ENCODE measurements at places on chromosomes 7 and 10.

- DNase-seq: no peak
Observed at GRCh38 chr10:58937423-58937822, 239.0 kb upstream of the PHYHIPL start.

DNA sequence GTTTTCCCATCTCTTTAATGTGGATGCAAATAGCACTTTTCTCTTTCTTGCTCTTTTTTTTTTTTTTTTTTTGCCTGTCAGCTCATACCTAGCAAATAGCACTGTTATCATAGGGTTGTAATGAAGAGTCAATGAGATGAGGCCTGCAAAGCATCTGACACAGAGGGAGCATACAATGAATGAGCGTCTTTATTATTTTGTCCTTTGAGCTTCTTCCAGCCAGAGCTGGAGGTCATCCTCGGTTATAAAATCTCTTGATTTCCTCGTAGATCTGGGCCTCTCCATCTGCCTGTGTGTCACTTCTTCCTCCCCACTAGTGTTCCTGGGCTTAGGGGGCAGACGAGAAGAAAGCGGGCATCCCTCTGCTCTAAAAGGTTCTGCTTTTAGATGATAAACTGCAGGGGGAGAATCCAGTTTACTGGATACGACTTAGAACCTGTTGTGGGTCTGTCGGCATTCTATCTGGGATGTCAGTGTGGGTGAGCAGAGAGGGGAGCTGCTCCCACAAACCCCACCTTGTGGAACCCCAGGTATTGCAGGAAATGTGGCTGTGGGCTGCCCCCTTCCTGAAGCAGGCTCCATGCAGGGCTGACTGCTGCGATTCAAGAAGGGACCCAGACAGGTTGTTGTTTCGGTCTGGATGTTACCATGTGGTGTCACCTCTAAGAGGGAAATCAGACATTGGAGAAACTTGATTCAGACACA is 135.8 kb upstream of the GPR26 start:
- no peak for DNase-seq

GRCh38 chr10:12419262-12419847 is 70.0 kb downstream of the CAMK1D start:
- DNase-seq: peak; percentile 20

DNA sequence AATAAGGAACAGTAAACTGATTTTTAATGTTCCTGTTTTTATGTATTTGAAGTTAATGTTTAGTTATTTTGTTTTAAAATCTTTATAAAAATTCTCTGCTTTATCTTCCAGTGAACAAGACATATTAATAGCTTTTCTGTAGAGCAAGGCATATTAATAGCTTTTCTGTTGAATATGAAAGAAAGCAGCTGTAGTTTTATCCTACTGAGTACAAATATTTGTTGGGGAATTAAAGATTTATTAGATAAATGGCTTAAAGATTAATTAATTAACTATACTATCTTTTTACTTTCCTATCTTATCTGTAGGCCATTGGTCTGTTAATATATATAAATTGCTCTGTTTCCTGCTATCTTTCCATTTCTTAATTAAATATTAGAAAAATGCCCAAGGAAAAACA is 299.6 kb downstream of the ADK start:
- DNase-seq: no peak

- no peak for DNase-seq
Observed at GRCh38 chr10:70763567-70763966, 21.6 kb downstream of the TBATA start.

DNA sequence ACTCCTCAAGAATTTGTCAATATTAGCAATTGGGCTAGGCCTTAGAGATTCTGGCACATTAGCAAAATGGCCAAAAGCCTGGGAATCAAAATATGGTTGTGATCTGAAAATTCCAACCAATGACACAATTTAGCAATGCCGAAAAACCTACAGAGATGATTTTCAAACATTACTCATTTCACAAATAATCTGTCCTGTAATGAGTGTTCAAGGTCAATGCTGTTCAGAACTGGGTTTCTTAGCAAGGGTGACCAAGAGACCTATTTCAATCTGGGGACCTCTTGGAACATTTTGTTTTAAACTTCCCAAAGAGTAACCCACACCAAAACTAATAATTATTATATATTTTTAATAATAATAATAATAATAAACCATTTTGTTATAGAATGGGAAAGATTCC is 24.1 kb downstream of the ELMO1 start:
- no peak for DNase-seq

DNA sequence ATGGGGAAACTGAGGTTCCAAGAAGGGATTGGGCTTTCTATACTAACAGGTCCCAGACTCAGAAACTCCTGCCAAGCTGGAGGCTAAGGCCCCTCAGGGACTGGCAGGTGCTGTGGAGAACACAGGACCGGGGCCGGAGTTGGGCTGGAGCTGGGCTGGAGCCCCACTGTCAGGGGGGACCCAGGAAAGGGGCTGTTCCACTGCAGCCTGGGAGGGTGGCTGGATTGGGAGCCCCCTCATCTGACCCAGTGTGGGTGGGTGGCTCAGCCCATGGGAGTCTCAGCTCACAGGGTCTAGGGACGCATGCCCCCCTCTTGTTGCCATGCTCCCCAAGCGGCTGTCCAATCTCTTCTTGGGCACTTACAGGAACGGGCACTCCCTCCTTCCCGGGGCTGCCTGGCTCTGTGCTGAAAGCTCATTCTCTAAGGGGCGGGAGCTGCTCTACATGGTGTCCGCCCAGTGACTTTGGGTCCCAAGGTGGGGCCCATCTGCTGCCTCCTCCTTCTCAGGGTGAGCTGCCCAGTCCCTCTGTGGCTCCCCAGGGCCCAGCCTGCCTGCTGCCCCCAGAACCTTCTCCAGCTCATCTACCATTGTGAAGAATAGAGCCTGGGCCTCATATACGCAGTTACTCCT is 126.5 kb downstream of the MYL10 start:
- no peak for DNase-seq

GRCh38 chr7:45658716-45659495 is 84.7 kb downstream of the ADCY1 start:
- DNase-seq: no peak
